Right renal cortex interstitium (tissue), 3 donors: ENCODE measurements at places on chromosomes 4 and X.

GRCh38 chr4:157280673-157281072, 60.1 kb downstream of the GRIA2 start:
- no peak for DNase-seq

GRCh38 chrX:53281321-53281822, at the start of gene IQSEC2:
Gene IQSEC2, minus strand, starts transcription at chrX:53281584.
- DNase-seq: peak; percentile 70

- no peak for DNase-seq
Measured at GRCh38 chrX:38117485-38117884, 103.2 kb downstream of the SRPX start.

DNA sequence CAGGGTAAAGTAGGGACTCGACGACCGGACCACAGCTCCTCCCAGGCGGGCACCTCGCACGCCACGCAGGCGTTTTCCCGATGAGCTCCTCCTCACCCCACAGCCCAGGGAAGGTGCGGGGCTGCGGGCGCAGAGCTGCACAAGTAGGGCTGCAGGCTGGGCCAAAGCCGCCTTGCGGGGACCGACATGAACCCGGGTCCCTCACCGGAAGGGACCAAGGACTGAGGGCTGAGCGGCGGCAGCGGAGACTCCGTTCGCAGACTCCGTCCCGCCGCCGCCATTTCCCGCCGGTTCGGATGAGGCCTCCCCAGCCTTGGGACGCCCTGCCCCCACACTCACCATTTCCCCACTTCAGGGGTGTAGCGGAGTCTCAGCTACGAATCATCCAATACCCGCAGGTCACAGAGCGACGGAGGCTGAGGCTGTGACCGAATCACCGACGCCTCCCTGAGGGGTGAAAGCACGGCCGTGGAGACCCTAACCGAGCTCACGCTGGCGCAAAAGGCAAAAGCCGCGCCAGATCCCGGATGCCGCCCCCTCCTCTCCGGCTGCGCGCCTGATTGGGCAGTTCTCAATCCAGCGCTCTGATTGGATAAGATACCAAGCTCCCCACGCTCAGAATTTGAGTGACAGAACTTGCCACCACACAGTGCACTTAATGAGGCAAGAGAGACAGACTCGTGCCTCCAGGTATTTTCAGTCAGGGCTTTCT, at the start of gene ZNF732:
Gene ZNF732 (minus strand): TSS at position 506 of the 712 bp plus-strand sequence. CDS start 164 bp downstream, at position 342.
- DNase-seq: peak; percentile 48

- DNase-seq: no peak
Measured at GRCh38 chrX:51975811-51976210, 82.4 kb downstream of the MAGED1 start.

DNA sequence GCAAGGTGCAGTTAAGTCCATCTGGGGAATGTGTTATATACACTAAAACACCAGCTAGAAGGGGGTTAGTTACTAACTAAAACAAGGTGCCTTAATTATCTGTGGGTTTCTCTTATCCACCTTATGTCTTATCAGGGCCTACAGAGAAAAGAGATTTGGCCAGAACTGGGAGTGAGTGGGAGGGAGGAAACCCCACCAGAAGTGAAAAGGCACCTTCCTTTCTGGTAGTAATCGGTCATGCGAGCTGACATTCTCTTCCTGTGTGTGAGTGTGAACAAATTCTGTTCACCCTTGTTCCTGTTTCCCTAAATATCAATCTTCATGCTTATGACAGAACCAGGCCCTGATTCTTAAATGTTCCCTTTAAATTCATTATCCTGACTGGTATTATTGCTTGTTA, 43.5 kb downstream of the SRPX2 start:
- no peak for DNase-seq

DNA sequence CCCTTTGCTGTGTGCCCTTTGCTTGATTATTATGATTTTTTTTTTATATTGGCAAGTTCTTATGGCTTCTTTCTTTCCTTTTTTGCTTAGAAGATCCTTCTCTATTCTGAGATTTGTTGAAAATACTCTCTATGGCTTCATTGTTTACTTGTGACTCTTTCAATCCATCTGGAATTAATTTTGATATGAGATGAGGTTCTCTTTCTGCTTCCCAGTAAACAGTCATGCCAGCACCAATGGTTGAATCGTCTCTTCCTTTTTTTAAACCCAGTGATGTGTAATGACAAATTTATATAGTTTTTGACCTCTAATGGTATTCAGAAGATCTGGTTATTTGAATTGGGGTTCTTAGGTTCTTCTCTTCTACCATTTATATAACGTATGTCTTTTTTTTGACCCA, 121.8 kb downstream of the ARHGAP10 start:
- DNase-seq: no peak

GRCh38 chr4:131248314-131248713, 1900.8 kb upstream of the PCDH10 start:
- no peak for DNase-seq

DNA sequence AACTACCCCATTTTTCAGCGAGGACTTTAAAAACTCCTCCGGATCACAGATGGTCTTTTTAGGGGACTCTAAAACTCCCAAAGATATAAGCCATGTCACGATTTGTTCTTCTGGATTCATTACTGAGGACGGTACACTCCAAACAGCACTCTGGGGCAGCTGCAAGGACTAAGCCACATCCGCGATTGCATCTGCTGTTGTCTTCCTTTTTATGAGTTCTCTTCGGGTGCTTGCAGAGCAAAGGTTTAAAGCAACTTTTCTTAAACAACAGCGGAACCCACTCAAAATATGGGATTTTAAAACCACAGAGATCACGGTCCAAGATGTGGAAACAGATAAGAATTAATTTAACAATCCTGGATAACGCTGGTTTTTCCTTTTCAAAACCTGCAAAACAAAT, at the start of gene ARHGEF6:
Gene ARHGEF6 (minus strand): TSS at position 170 of the 400 bp plus-strand sequence. CDS start 50 bp downstream, at position 120.
- DNase-seq: no peak

DNA sequence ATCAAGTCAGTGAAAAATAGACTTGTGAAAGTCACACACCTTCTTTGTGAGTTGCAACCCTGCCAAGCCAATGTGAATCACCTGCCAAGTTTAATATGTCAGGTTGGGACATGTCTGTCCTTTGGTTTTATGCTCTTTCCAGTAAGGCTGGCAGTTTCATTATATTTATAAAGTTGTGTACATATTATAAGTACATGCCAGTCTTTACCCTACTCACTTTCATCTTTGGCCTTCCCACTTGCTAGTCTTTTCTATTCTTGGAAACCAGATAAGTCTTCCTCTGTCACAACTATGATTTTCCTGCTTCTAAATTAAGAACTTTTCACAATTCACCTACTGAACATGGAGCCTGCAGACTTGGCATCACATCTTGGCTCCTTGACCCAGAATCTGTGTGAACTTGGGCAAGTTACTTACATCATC, 680.7 kb upstream of the BOD1L1 start:
- DNase-seq: no peak

GRCh38 chr4:112901962-112902411, 147.5 kb upstream of the ANK2 start:
- no peak for DNase-seq

DNA sequence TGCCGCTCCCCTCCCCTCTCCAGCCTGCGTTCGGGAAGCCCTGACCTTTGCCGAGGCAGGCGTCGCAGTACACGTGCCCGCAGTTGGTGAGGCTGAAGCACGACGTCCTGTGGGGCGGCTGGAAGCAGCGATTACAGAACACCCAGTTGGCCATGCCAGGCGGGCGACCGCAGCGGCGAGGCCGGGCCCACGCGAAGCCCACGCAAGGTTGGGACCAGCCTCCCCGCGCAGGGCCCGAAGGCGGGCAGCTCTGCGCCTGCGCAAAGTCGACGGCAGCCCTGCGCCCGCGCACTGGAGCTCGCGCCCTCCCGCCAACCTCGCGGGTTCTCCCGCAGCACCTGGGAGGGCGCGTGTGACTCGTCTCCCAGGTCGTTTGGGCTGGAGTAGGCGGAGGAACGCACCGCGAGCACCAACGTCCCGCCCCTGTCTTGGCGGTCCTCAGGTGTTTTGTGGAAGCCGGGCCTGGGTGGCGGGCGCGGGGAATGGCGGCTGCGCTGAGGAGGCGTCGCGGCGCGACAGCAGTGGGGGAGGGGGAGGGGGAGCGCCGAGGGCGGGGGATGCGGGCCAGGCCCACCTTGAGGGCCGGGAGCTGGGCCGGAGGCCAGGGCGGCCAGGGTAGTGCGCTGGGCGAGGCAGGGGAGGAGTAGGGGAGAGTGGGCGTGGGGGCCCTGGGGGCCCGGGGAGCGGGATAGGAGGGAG, at the start of gene RNF212:
Gene RNF212 (minus strand): TSS at position 254 of the 699 bp plus-strand sequence. CDS start 100 bp downstream, at position 154.
- DNase-seq: no peak

DNA sequence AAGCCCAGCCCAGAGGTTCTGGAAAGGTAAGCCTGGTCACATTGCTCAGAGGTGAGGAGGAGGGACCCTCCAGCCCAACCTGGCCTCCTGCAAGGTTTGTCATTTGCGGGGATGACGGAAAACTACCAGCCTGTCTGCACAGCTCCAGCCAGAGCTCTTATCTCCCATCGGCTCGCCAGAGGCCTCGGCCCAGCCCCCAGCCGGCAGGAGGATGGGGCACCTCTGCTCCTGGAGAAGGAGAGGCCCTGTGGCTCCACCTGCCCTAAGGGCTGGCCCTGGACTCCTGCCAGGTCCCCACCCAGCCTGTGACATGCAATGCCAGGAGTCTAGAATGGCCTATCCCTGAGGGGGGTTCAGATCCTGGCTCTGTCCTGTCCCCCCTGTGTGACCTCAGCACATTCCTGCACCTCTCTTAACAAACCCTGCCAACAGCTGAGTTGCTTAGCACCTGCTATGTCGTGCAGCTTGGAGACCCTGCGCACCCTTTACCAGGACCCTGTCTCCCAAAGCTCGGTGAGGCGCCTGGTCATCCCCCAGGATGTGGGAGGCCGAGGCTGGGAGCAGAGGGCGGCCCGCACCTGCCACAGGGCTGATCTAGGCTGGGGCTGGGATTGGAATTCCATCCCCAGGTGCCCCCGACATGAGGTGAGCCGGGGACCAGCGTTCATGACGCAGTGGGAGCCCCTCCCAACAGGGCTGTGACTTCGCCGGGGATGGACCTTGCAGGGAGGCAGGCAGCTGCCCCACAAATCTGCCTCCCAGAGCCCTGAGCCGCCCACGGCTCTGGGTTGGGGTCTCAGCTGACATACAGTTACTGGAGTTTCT, 14.4 kb downstream of the ADRA2C start:
- no peak for DNase-seq

GRCh38 chr4:165600959-165601683, 222.3 kb downstream of the CPE start:
- DNase-seq: no peak

DNA sequence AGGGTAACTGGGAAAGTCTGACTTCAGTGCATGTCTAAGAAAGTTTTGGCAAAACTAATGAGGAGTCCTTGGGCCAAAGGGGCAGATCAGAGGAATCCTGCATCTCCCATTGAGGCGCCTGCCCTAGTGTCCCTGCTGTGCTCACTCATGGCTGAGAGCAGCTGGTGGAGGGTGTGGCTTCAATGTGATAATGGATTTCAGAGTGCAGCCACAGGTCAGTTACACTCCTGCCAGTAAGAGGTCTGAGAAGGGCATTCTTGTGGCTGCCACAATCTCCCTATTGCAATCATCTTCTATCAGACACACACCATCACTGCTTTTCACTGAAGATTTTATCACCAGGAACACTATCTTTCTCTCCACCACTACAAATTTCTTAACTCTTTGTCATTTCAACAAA, 457.1 kb downstream of the MID1IP1 start:
- DNase-seq: no peak

DNA sequence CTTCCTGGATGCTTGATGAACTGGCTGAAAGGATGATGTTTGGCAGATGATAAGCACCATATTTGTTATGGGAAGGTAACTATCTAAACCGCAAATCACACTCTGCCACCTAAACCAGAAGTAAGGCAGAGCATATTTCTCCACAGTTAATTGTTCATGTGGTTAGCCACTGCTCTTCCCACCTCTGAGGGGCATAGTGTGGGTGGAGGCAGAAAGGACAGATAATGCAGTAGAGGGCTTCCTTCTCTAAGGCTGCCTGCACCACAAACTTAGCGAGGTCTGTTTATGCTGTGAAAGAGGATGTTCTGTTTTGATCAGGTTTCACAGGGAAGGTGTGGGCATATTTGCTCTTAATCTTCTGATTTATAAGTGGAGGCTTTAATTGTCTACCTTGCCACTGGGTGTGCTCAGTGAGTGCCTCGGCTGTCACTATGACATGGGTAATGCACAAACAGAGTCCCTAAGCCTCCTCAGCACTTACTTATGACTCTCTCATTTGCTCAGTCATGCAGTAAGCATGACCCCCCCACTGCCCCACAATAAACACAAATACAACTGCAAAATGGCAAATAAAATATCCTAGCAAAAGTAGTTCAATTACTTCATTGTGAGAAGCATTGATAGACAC, 401.0 kb downstream of the TMA16 start:
- DNase-seq: no peak
